ENCODE measurements at places on chromosomes 12 and 14.

DNA sequence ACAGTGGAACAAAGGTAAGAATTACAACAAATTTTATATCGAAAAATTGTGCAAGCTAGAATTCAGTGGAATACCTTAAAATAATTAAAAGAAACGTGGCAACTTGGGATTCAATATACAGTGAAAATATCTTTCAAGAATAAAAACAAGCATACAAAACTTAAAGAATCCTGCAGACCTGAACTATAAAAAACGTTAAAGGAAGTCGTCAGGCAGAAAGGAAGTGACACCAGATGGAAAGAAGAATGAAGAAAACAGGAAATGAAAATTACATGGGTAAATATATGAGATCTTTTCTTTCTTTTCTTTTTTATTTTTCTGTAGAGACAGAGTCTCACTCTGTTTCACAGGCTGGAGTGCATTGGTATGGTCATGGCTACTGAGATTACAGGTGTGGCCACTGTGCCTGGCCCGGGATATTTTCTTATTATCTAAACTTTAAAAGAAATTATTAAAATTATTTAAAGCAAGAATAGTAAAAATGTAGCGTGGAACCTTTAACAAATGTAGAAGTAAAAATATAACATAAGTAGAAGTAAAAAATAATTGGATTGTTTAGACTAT is 4.7 kb downstream of the MGP start:
- DNase-seq = no peak

- no peak for DNase-seq
These were observed 145.2 kb upstream of the BTG1 start for GRCh38 chr12:92290886-92291285.

DNA sequence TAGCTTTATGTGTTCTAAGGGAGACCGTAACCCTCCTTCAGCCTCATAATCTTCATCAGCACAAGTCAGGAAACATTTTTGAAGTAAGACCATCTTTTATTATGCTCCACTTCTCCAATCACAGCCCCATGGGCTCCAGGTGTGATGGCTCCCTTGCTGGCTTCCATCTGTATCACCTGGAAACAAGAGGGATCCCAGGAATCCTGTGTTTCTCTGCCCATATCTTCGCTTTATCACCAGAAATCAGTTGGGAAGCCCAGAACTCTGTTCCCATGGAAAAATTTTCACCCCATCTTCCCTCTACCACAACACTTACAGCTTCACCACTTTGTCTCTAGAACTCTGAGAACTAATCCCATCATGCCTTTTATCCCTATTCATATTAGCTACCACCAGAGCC is 68.3 kb downstream of the METTL25 start:
- DNase-seq = no peak

DNA sequence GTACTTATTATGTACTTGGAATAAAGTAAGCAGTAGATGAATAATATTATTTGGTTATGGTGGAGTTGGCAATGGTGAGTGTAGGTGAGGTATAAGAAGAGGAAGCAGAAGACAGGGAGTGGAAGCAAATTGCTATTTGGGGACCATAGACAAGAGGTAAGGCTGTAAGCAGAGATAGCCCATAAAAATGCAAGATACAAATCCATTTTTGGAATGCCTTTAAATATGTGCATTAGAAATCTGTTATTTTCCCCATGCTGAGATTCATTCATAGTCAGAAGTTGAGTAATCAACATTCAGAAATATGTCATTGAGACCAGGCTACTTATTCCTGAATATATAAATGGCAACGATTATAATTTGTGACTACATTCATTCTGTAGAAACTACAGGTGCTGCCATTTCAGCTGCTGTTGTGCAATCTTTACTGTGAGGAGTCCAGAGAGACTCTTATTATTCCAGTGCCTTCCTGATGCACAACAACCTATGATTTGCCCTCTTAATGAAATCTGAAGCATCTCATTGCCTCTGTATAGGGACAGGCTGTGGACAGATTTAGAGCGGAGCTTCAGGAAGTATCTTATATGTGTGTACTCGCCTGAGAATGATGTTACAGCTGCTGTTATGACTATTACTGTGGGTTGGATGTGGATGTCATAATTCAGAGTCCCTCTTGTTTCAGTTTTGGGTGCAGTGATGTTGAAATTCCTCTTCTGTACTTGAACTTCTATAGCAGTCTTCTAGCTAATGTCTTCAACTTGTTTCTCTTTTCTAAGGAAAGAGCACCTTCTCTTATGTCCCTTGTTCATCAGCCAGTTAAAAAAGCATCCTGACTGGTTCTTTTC is 173.8 kb downstream of the NAV3 start:
- DNase-seq = no peak

DNA sequence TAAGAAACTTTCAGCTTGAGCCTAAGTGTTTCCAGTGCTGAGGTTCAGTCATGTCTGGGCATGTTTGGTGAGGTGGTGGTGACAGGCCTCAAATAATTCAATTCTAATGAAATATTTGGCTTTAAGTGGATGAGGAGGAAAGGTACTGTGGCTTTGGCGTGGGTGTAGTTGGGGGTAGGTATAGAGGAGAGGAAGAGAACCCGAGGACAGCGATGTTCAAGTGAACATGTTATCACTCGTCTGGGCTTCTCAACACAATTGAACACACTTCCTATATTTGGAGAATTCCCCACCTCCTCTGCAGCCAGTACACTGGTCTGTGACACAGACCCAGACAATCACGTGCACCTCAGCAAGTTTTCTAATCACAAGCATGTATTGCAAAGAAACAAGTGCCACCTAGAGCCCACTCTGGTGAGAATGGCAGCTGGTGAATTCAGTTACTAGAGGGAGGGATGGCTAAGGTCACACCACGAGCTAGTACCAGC is 53.0 kb downstream of the IFNG-AS1 start:
- DNase-seq = no peak

GRCh38 chr12:92547420-92547819 is 155.4 kb upstream of the PLEKHG7 start:
- no peak for DNase-seq

GRCh38 chr14:77442196-77442595 is 15.2 kb downstream of the VIPAS39 start:
- DNase-seq = no peak

DNA sequence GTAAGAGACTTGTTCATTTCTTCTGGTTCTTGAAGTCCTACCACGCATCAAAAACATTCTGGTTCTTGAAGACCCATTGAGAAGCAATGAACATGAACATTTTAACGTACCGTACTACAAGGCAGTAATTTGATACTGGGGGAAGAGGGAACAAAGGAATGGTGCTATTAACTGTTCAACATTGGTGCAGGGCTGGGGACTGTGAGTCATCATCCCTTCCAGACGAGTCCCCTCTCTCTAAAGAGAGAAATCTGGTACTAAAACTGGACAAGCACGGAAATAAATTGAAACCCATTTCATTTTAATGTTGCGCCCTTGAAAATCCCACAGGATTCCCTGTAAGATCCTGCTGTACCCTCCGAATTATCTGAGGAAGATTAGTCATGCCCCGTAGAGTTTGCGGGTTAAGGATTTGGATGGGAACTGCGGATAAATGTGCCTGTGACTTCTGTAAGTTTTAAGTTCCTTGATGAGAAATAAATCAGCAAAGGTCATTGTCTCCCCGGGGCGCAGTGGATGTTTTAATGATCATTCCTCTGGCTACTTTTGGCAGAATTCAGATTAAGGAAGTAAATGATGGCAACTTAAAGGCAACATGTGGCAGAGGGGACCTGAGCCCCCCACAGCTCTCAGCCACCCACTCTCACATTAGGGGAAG is 78.6 kb downstream of the KCNK13 start:
- no peak for DNase-seq

DNA sequence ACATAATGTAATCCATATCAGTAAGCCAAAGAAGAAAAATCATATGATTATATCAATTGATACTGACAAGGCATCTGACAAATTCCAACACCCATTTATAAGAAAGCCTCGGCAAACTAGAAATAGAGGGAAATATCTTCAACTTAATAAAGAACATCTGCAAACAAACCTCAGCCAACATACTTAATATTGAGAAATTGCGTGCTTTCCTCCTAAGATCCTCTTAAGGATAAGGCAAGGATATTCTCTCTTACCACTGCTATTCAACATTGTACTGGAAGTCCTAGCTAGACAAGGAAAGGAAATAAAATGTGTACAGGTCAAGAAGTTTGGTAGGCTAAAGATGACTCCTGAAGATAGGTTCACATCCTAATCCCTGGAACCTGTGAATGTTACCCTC is 115.9 kb downstream of the DERA start:
- no peak for DNase-seq

- no peak for DNase-seq
These were observed 5.5 kb downstream of the SLC25A47 start for GRCh38 chr14:100328495-100329163.

DNA sequence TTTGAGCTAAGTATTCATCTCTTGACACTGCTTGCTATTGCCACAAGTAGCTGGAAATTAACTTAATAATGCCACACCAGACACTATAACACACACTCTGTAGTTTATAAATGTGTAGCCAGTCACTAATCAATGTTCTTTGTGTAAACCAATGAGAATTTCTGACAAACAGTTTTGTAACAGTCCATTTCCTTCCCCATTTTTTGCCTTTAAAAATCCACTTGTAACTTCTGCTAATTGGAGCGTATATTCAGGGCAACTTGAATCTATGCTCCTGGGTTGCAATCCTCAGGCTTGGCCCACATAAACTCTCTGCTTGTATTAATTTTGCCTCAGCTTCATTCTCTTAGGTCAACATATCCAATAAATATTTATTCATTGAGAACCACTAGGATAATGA is 125.0 kb upstream of the DHRS4 start:
- no peak for DNase-seq

All from NCI-H1930 (cell line).